Hematopoietic multipotent progenitor cell treated with erythropoietin and hydrocortisone succinate and interleukin-3 and kit ligand, for 6 days (in vitro differentiated cells): ENCODE measurements at places on chromosomes 3 and 15.

- DNase-seq: no peak
These were observed 447.8 kb upstream of the PROK2 start for GRCh38 chr3:72232777-72233176.

DNA sequence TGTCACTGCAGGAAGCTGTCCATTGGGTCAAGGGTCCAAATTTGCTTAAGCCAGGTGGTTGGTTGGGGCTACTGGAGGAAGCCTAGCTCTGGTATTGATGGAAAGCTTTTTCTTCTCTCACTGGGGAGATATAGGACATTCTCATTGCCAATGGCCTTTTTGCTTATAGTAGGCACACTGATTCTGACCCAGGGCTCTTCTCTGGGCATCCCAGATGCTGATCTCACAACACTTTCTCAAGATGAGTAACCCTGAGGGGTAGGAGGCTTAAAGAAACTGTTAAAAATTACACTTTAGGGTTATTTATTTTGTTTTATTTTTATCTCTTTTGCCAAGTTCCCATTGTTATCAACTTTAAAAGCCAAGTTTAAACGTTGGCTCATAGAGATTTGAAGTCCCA lies 337.8 kb downstream of the LRRC3B start:
- no peak for DNase-seq

DNA sequence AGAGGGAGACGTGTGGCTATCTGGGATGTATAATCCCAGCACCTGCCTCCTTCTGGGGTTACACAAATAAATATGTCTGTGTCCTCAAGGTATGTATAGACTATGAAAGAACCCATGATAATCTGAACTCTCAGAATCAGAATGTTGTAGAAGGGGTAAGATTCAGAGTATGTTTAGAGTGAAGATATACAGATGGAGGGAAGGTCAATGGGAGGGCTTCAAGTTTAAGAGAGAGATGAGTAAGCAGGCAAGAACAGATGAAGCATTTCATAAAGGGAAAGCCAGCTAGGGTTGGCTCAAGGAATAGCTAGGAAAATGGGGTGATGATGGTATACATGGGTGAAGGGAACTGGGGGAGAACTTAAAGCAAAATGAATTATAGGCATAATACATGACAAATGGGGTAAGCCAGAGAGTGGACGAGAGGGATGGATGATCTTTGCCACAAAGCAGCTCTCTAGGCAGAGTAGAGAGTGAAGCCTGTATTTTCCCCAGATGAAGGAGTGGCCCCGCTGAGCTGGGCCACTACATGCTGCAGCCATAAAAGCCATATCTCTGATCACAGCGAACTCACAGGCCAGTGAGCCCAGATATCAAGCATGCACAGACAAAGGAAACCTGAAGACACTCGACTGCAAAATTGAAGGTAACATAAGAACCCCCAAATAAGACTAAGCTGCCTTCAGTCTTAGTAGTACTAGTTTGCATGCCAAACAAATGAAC lies 15.9 kb upstream of the ZBTB38 start:
- peak; percentile 77 for DNase-seq

GRCh38 chr3:187838016-187838540 lies 92.8 kb upstream of the BCL6 start:
- DNase-seq: no peak

DNA sequence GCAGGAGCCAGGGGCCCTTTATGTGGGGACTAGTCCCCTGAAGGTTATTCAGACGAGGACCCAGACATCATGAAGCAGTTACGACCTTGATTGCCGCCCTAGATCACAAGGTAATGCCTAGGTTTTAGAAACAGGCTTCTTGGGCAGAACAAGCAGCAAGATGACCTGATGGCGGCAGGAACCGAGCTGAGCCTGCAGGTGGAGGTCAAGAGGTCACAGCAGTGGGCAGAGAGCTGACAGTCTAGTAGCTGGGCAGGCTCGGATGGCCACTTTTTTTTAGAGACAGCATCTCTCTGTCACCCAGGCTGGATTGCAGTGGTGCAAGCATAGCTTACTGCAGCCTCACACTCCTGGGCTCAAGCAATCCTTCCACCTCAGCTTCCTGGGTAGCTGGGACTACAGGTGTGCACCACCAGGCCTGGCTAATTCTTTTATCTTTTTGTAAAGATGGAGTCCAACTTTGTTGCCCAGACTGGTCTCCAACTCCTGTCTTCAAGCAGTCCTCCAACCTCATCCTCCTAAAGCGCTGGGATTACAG lies 83.5 kb upstream of the ABHD17C start:
- no peak for DNase-seq
